ENCODE measurements at places on chromosomes 11 and 22. TPM values are rescaled to one million over a fixed set of nuclear protein-coding genes. Genes with fewer than 3 reads are reported as not detected.

DNA sequence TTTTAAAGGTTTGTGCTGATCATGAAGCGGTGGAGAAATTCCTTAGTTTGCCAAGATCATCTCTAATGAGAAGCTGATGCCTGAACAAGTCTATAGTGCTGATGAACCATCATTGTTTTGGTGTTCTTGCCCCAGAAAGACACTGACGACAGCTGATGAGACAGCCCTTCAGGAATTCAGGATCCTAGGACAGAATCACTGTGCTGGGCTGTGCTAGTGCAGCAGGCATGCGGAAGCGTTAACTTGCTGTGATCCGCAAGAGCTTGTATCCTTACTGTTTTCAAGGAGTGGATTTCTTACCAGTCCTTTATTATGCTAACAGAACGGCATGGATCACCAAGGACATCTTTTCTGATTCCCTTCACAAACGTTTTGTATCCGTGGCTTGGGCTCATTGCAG, 104.1 kb downstream of the TBC1D22A start:
- H3K4me3 ChIP-seq, result no peak overlapping the region
- H3K27ac ChIP-seq, result no peak overlapping the region
- H3K36me3 ChIP-seq, result no peaks in the 10 kb centered on the region

GRCh38 chr11:90197377-90197776, 25.5 kb downstream of the CHORDC1 start:
- H3K4me1 ChIP-seq, result no peaks in the 10 kb centered on the region
- H3K27ac ChIP-seq, result no peak overlapping the region
- DNase-seq, result no peak
- H3K4me3 ChIP-seq, result no peak overlapping the region

- H3K27ac ChIP-seq, result no peak overlapping the region
- H3K36me3 ChIP-seq, result no peaks in the 10 kb centered on the region
- H3K4me3 ChIP-seq, result no peak overlapping the region
- H3K27me3 ChIP-seq, result no peaks in the 10 kb centered on the region
- no peaks in the 10 kb centered on the region for H3K4me1 ChIP-seq
- no peak for DNase-seq
Measured at GRCh38 chr22:30232716-30233218, 13.8 kb downstream of the LIF start.

DNA sequence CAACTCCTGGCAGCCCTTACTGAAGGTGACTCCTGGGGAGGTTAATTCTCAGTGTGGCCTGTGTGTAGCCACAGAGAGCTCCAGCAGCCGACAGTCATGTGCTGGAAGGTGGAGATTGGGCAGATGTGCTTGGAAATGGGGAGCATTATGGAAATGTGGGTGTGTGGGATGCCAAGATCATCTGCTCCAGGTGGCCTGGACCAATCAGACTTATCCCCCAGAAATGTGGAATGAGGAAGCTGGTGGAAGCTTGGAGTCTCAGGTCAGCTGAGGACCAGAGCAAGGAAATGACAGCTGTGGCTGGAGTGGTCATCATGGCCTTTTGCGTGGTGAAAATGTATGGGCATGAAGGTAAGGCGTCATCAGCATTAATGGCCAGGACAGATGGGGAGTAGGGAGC, 234.0 kb downstream of the MIAT start:
- no peak for DNase-seq
- H3K4me3 ChIP-seq, result no peak overlapping the region
- H3K27me3 ChIP-seq, result no peaks in the 10 kb centered on the region
- no peak overlapping the region for H3K27ac ChIP-seq
- H3K4me1 ChIP-seq, result no peaks in the 10 kb centered on the region

DNA sequence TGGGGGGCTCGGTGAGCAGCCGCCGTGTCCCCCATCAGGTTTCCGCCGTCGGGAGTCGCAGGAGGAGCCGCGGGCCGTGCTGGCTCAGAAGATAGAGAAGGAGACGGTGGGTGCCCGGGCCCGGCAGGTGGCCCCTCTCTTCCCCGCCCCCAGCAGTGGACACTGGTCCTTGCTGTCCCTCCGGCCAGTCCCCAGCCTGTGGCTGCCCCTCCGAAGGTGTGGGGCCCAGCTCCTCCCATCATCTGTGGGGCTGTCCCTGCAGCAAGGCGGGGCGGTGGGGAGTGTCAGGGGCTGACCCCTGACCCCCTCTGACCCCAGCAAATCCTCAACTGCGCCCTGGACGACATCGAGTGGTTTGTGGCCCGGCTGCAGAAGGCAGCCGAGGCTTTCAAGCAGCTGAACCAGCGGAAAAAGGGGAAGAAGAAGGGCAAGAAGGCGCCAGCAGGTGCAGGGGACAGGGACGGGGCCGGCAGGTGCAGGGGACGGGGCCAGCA, 15.3 kb downstream of the EPS8L2 start:
- DNase-seq, result no peak
- H3K27me3 ChIP-seq, result no peaks in the 10 kb centered on the region
- H3K4me1 ChIP-seq, result peaks cover 9% of the 10 kb centered on the region
- H3K4me3 ChIP-seq, result no peak overlapping the region

DNA sequence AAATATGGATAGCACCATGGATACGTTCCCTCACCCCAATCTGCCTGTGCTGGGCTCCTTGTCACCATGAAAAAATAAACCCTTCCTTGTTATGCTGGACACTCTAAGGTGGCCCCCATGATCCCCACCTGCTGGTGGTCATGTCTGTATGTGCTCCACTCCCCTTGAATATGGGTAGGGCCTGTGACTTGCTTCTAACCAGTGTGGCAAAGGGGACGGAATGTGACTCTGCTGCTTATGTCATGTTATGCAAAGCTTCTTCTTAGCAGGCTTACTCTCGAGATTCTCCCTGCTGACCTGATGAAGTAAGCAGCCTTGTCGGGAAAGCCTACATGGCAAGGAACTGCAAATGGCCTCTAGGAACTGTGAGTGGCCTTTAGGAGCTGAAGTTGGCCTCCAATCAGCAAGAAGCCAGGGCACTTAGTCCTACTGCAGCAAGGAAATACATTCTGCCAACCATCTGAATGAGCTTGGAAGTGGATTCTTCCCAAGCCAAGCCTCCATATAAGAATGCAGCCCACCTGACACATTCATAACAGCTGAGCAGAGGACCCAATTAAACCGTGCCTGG, 159.9 kb downstream of the CCDC34 start:
- no peaks in the 10 kb centered on the region for H3K27me3 ChIP-seq
- H3K36me3 ChIP-seq, result no peaks in the 10 kb centered on the region
- no peak overlapping the region for H3K4me3 ChIP-seq
- DNase-seq, result no peak
- peak overlapping the region; percentile 3 for H3K27ac ChIP-seq

Gene C2CD3
- total RNA-seq, result 33.5 TPM

Gene HMOX1
- total RNA-seq, result 45.0 TPM

Gene ARRB1
- total RNA-seq, result 68.0 TPM

Measured in ovary (tissue), 10 donors.